ENCODE measurements at places on chromosomes 6 and 20. TPM values are rescaled to one million over a fixed set of nuclear protein-coding genes. Genes with fewer than 3 reads are reported as not detected.

The TREM2 gene
- not detected for polyA plus RNA-seq

DNA sequence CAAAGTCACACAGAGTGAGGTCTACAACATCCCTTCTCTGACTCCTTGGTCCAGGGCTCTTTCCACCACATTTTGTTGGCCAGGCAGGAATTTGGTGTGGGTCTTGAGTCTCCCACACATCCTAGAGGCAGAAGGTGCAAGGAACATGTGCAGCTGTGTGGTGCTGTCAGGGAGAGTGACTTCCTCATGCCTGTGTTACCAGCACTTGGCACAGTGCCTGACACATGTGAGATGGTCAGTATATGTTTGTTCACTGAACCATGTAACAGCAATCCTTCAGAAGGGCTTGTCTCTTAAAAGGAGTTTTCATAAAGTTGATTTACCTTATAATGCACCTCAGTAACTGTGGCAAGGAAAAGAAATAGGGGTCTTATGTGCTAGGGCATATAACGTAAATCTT is 168.5 kb downstream of the CDC5L start:
- no peak for DNase-seq

The TAPBP gene
- 334 TPM for polyA plus RNA-seq

DNA sequence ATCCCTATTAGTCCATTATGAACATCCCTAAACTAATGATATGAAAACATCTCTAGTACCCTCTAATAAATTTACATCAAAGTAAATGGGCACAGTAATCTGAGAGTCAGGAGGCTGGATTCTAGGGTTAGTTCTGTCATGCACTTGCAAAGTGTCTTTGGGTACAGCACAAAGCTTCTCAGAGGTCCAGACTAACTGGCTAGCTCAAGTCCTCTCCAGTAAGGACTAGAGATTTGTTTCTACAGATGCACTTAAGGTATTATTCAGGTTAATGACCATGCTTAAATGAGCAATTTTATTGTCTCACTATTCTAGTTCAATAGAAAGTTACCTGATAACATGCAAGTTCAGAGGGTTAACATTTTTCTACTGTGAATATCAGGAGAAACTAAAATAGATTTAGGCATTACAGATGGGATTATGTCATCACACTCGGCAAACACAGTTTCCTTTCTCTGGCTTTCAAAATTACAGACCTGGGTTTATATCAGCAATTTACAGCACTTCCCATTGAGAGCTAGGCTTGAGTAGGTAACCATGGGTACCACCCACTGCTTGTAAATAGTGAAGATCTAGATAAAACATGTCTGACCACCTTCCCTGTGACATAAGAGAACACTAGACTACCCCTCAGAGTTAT is 402.9 kb upstream of the RUNX2 start:
- no peak for DNase-seq

DNA sequence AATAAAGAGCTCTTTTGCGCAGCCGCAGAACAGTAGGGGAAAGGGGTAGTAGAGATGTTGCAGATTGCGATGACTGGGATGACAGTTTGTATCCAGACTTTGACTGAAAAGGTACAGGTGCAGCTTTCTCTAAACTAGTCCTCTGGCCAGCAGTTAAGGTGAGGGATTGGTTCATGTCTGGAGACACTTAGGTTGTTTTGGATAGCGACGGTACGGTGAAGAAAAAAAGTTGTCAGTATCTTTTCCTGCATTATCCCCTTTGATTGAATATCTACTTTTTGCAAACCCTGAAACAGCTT is 537 bp downstream of the PRR3 start:
- no peak for DNase-seq

The RIPPLY2 gene
- polyA plus RNA-seq, result not detected

Data from naive thymus-derived CD4-positive, alpha-beta T cell (primary cell).